ENCODE measurements at places on chromosomes 2 and 18.
A peak's percentile ranks its signal among the peaks of the same experiment; 100 is the strongest.

DNA sequence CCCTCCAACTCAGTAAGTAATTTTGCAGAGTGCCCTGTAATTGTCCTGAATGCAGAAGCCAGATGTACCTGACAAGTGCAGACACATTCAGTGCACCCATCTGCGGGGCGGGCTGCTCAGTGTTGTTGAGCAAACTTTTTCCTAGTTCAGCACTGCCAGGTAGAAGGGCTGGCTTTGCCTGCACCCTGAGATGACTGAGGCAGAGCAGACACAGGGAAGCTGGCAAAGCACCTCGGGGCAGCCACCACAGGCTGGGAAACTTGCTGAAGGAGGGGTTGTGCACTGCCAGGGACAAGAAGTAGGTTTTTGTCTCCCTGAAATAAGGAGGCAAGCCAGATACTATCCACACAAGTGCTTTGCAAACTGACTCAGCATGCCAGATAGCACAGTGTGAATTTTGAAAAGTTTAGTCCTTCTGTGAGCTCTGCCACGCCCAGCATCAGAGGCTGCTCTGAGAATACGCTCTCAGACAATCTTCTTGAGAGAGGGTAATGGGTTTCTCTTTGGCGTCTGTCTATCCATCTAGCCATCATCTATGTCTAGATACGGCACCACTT is 62.3 kb downstream of the SOWAHC start:
- DNase-seq, result no peak

- peak; percentile 66 for DNase-seq
Measured at GRCh38 chr2:76008001-76008702, 297.4 kb upstream of the GCFC2 start.

DNA sequence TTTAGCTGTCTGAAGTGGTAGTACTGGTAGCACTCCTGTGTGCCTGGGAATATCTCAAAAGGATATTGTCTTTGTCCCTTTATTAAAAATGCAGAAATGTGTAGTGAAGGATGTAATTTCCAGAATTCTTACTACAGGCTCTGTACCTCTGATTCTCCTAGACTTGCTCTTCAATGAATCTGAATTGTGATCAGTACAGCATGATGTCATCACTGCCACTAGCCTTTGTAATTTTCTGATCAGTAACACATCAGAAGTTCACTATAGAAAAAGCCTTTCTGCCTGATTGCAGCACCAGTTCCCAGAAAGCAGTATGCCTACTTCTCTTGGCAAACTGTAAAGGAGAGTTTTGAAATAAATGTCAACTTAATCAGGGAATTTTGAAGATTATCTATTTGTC is 29.2 kb upstream of the OTOF start:
- no peak for DNase-seq

DNA sequence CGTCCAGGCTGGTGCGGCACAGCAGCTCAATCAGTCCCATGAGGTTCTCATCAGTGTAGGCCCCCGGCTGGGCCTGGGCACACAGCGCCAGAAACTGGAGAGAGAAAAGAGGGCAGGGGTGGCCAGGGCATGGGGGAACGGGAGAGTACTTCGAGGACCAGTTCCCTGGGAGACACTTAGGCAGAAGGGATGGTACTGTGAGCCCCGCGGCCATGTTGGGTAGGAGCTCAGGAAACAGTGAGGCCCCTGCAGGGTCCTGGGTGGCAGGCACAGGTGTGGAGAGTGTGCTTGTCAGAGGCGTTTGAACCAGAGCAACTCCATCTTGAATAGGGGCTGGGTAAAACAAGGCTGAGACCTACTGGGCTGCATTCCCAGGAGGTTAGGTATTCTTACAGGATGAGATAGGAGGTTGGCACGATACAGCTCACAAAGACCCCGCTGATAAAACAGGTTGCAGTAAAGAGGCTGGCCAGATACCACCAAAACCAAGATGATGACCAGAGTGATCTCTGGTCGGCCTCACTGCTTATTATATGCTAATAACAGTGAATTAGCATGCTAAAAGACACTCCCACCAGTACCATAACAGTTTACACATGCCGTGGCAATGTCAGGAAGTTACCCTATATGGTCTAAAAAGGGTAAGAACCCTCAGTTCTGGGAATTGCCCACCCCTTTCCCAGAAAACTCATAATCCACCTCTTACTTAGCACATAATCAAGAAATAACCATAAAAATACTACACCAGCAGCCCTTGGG is 51.9 kb upstream of the SEMA4C start:
- no peak for DNase-seq

DNA sequence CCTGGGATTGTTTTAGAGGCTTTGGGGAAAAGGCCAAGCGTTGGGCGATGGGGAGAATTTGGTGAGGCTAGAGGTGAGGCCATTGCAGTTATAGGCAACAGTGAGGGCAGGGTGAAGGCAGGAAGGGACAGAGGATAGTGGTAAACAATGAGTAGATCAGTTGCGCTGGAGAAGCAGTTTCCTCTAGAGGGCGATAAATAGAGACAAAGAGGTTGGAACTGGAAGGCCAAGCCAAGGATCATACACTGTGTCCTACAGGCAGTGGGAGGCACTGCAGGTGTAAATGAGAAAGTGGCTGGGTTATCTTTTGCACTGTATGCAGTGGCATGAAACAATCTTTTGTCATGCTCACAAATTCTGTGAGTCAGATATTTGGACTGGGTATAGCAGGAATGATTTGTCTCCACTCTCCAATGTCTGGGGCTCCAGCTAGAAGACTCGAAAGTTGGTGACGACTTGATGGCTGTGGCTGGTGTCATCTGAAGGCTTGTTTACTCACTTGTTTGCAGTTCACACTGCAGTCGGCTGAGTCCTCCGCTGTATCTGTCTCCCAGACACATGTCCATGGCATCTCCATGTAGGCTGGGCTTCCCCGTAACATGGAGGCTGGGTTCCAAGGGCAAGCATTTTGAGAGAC is 82.1 kb downstream of the TNP1 start:
- DNase-seq, result peak; percentile 96

DNA sequence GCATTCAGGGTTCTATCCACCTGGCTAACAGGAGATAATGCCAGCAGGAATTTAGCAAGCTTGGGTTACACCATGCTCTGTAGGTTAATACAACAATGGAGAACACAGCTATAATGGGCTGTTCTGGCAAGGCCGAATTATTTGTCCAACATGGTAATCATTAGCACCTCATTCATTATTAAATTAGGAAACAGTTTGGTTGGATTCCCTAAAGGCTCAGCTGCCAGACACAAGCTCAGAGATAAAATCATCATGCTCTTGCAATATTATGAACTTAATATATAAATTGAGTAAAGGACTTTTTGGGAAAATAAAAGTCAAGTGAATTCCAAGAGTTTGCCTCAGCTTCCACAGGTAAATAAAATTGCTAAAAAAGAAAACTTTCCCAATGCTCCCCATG is 166.4 kb downstream of the ANKRD44 start:
- peak; percentile 45 for DNase-seq

- no peak for DNase-seq
Measured at GRCh38 chr2:38239452-38239851, 137.6 kb downstream of the ATL2 start.

DNA sequence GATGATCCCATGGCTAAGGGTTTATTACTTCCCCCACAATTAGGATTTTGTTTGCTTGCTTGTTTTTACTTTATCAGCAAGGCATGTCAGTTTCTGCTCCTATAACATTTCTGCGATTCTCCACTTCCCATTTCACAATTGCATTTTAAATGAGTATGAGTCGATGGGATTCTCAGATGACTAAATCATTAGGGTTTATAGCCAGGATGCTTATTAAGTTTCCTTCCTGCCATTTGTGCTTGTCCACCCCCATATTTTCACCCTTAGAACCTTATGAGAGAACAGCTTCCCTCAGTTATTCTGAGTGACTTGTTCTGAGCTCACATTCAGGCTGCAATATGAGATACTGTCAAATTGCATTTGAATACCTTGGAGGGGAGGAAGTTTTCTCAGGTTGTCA is 37.9 kb upstream of the C1GALT1C1L start:
- no peak for DNase-seq

DNA sequence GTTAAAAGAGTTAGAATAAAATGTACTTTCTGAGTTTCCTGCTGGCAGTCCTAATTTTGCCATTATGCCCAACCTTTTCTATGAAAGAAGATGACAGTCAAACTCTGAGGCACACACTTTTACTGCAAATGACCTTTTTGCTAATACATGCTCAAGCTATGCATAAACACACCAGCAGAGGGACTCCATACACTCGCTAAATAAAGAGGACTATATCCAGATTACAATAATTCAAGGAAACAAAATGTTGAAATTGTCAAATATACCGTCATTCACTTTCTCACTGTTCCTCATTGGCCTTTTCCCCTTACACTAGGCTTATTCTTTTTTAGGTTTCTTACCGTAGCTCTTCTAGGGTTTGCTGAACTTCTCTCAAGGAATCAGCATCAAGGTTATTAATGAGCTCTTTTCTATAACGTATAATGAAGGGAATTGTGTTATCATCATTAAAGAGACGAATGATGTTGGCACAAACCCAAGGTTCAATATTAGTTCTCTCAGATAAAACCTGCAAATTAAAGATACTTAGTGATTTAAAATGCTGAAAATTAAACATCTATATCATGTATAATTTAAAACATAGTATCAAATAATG is 25.7 kb downstream of the SRBD1 start:
- peak; percentile 33 for DNase-seq

DNA sequence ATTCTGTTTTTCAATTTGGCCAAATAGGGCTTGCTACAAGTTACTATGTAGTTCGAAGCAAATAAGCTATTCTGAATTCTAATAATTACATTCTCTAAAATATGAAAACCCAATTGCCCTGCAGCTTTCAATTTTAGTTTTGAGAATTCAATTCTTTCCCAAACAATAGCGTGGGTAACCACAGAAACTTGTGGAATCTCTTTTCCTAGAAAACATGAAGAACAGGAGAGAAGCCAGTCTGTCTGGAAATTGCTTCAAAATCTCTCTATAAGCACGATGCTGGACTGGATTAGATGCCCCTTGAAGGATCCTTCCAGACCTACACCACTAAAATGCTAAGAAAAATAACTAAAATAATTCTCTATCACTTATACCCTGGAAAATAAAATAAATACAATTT is 115.0 kb downstream of the THADA start:
- DNase-seq, result no peak

DNA sequence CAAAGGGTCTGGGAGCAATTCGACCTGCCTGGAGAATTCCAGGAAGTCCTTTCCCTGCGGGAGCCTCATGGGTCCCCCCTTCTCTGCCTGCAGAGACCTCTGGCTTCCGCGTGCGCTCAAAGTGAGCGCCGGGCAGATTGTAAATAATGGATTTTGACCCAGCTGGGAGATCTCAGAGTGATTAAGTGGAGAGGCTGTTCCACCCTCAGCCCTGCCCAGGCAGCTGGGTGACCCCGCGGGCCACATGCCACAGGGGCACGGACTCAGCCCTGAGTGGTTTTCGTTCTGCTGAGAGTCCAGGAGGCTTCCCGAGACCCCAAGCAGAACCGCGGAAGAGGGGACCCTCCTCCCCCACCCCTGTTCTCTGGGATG is 1.2 kb downstream of the KCNG2 start:
- no peak for DNase-seq

DNA sequence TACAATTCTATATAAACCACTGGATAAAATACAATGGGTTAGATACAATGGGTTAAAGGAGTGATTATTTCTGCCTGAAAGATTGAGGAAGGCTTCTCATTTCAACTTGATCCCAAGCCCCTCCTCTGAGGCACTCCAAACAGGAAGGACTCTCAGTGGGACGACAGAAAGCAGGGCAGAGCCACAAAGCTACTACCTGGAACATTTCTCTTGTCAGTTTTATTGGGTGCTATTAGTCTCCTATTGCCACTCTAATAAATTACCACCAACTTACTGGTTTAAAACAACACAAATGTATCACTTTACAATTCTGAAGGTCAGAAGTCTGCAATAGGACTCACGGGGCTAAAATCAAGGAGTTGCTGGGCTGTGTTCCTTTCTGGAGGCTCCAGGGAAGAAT is 146.7 kb downstream of the MREG start:
- no peak for DNase-seq

GRCh38 chr2:157420771-157421323 is 23.0 kb downstream of the CYTIP start:
- DNase-seq, result no peak

- no peak for DNase-seq
Measured at GRCh38 chr2:176924909-176925534, 287.6 kb upstream of the HNRNPA3 start.

- DNase-seq, result peak; percentile 24
Measured at GRCh38 chr18:30925795-30926194, 116.7 kb downstream of the DSC3 start.

DNA sequence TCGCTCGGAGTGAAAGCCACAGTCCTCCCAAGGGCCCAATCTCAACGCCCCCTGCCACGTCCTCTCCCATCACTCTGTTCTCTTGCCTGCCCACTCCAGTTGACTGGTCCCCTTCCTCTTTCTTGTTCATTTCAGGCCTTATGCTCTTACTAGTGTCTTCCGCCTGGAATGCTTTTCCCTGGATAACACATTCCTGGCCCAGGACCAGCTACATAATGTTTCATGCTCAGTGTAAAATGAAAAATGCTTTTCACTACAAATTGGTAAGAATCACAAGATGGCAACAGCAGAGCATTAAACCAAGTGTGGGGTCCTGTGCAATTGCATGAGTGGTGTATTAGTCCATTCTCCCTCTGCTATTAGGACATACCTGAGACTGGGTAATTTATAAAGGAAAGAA is 417.2 kb upstream of the KLHL29 start:
- no peak for DNase-seq

DNA sequence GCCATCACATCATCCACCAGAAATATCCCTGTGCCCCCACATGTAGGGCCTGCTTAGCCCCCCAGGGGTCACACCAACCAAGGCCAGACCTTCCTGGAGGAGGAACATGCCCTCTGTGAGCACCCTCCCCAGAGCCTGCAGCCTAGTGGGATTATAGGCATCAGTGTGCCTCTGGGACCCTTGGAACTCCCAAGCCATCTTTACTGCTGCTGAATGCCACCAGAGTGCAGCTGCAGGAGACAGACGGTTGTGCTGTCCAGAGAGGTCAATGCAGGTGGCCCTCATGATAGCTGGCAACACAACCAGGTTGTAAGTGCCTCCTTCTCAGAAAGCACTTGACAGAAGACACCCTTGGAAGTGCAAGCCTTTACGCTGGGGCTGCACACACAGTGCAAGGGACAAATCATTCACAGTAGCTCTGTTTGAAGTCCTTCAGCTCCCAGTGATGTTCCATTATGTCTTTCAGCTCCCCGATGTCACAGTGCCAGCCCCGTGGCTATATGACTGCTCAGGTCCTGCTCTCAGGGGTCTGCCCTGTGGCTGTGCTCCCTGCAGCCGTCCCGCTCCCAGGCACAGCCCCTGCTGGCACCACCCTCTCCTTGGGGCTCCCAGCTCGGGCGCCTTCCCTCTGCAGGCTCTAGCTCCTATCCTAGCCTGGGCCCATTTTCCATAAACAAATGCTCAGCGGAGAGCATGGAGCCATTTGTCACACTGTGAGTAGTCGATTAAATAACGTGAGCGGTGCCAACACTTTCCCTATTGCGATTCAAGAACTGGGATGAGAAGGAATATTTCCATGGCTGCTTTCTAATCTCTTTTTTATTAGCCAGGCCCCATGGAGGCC is 65.1 kb downstream of the EDAR start:
- DNase-seq, result no peak

- DNase-seq, result no peak
Measured at GRCh38 chr2:167972020-167972419, 275.4 kb downstream of the STK39 start.

All from mesendoderm (in vitro differentiated cells).